ENCODE measurements at places on chromosomes 6 and 20. TPM values are rescaled to one million over a fixed set of nuclear protein-coding genes. Genes with fewer than 3 reads are reported as not detected.

- H3K4me3 ChIP-seq = no peak overlapping the region
- H3K36me3 ChIP-seq = peaks cover 8% of the 10 kb centered on the region
- DNase-seq = no peak
- H3K4me1 ChIP-seq = peaks cover 74% of the 10 kb centered on the region
Observed at GRCh38 chr6:11208267-11208666, 24.2 kb downstream of the NEDD9 start.

DNA sequence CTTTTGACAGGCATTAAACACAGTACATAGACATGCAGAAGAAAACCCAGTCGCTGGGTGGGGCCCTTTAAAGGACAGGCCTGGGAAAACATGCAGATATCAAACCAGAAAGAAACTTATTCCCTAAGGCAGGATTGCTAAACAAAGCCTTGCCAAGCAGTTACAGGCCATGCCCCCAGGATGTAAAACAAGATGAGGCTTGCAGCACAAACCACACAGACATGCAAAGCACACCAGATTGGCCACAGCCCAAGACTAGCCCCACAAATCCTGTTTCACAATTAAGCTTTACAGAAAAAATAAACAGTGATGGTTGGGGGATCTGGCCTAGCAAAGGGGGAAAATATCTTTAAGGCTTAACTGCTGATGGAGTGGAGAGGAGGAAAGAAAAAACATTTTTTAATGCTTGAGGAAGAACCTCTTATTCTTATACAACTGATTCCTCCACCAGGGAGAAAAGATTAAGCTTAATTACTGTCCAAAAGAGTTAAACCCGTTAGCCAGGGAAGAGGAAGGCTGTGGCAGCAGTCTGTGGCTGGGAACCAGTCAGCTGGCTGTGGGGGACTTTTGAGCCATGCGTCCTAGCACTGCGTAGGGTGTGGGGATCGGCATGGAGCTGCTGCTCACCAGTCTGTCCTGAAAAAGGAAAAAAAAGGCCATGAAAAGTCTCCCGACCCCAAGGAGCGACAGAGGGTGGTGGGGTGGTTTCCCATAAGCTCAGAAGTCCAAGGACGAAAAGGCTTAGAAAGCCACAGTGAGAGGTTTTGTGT lies 28.4 kb downstream of the COL19A1 start:
- DNase-seq = no peak
- no peak overlapping the region for H3K27ac ChIP-seq
- no peaks in the 10 kb centered on the region for H3K36me3 ChIP-seq
- no peaks in the 10 kb centered on the region for H3K4me1 ChIP-seq

The SCRT2 gene
- total RNA-seq = not detected

The DEFB124 gene
- not detected for total RNA-seq

DNA sequence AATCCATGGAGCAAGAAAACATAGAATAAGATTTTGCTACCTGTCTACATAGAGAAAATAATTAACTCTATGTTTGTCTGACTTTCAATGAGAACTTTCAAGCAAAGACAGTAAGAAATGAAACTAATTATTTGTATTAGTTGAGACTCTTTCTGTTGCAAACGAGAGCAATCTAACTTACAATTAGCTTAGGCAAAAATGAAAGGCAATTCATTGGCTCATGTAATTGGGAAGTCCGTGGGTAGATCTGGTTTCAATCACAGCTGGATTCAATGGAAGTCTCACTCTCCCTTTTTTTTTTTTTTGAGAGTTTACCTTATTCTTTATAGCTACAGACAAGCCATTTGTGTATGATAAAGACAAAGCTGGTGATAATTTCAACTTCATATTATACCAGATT lies 68.2 kb upstream of the STXBP5 start:
- no peaks in the 10 kb centered on the region for H3K4me1 ChIP-seq
- no peak overlapping the region for H3K4me3 ChIP-seq
- DNase-seq = no peak
- no peaks in the 10 kb centered on the region for H3K27me3 ChIP-seq
- no peaks in the 10 kb centered on the region for H3K36me3 ChIP-seq

The SMIM8 gene
- 8.3 TPM for total RNA-seq

DNA sequence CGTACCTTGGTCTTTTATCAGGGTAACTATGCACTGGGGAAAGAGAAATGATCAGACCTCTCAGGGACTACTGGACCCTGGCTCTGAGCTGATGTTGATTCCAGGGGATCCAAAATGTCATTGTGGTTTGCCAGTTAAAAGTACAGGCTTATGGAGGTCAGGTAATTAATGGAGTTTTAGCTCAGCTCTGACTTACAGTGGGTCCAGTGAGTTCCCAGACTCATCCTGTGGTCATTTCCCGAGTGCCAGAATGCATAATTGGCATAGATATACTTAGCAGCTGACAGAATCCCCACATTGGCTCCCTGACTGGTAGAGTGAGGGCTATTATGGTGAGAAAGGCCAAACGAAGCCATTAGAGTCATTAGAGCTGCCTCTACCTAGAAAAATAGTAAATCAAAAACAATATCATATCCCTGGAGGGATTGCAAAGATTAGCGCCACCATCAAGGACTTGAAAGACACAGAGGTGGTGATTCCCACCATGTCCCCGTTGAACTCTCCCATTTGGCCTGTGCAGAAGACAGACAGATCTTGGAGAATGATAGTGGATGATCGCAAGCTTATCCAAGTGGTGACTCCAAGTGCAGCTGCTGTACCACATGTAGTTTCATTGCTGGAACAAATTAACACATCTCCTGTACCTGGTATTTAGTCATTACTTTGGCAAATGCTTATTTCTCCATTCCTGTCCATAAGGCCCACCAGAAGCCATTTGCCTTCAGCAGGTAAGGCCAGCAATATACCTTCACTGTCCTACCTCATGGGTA lies 152.4 kb downstream of the THBS2 start:
- no peak overlapping the region for H3K27ac ChIP-seq
- no peaks in the 10 kb centered on the region for H3K4me1 ChIP-seq
- DNase-seq = no peak
- H3K36me3 ChIP-seq = no peaks in the 10 kb centered on the region
- no peaks in the 10 kb centered on the region for H3K27me3 ChIP-seq
- H3K4me3 ChIP-seq = no peak overlapping the region

- no peak overlapping the region for H3K27ac ChIP-seq
- DNase-seq = no peak
- peaks cover 32% of the 10 kb centered on the region for H3K36me3 ChIP-seq
- peaks cover 52% of the 10 kb centered on the region for H3K27me3 ChIP-seq
- no peak overlapping the region for H3K4me3 ChIP-seq
Observed at GRCh38 chr6:44298055-44298803, 14.9 kb downstream of the AARS2 start.

DNA sequence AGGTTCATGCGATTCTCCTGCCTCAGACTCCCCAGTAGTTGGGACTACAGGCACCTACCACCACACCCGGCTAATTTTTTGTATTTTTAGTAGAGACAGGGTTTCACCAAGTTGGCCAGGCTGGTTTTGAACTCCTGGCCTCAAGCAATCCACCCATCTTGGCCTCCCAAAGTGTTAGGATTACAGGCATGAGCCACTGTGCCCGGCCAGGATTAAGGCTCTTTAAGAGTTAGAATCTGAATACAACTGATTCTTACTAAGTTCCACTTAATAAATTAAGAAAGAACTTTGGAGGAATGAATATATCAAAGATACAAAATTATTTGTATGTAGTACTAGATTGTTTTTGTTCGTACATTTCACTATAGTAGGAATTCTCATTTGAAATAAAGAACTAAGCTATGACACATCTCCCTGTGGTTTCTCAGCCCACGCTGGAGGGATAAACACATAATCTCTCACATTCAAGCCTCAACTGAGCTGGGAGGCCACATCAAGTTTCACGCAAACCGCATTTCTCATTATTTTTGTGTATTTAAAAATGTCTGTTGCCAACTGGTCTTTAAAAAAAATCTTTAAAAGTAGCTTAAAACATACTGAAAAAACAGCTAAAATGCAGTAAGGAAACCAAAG lies 34.2 kb downstream of the DTNBP1 start:
- no peak for DNase-seq
- peaks cover 9% of the 10 kb centered on the region for H3K4me1 ChIP-seq
- H3K27ac ChIP-seq = no peak overlapping the region
- H3K4me3 ChIP-seq = no peak overlapping the region
- no peaks in the 10 kb centered on the region for H3K36me3 ChIP-seq
- no peaks in the 10 kb centered on the region for H3K27me3 ChIP-seq

The CNBD2 gene
- total RNA-seq = 8.3 TPM

The TNF gene
- 3.5 TPM for total RNA-seq

DNA sequence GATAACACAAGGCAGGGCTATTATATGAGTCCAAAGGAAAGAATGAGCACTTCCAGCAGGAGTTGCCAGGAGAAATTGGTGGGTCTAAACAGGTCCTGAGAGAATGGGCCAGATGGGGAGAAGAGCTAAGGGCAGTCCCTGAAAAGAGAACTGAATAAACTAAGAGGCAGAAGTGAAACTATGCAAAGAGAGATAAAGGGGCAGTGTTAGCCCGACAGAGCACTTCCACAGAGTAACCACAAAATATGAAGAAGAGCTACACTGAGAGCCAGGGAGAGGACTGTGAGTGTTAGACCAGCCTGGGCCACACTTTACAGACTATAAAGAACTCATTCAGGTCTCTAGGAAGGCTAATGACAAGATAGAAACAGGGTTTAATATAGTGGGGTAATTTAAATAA lies 43.8 kb downstream of the RALGAPA2 start:
- H3K27me3 ChIP-seq = no peaks in the 10 kb centered on the region
- H3K27ac ChIP-seq = no peak overlapping the region
- no peak overlapping the region for H3K4me3 ChIP-seq
- H3K36me3 ChIP-seq = no peaks in the 10 kb centered on the region
- peaks cover 9% of the 10 kb centered on the region for H3K4me1 ChIP-seq

The VSX1 gene
- total RNA-seq = 0.09 TPM

DNA sequence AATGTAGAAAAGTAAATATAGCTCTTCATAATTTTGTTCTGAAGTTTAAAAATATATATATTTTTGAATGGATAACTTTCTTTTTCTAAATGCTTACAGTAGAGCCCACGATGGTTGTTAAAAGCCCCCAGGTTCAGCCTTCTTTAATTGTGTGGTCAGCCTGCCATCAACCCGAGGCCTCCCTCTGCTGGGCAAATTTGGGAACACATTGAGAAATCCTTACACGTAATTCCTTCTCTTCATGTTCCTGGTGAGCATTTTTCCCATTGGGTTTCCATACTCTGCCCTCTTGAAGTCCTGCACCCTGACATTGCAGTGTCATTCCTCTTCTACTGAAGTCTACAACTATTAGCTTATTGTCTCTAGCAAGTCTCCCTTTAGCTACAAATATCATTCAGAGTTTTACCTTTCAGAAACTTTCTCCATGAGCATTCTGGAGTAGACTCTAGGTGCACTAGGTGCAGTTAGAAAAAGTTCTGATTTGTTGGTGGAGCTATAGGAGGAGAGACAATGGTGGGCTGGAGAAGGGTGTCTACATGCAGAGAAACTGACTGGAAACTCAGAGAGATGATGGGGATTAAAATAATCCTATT lies 40.6 kb downstream of the TRIM38 start:
- no peak overlapping the region for H3K27ac ChIP-seq
- no peaks in the 10 kb centered on the region for H3K27me3 ChIP-seq
- no peaks in the 10 kb centered on the region for H3K4me1 ChIP-seq
- no peak for DNase-seq
- H3K36me3 ChIP-seq = peaks cover 7% of the 10 kb centered on the region
- H3K4me3 ChIP-seq = no peak overlapping the region

The POPDC3 gene
- 0.33 TPM for total RNA-seq

The MUC22 gene
- total RNA-seq = 0.05 TPM

The GRM1 gene
- under 0.01 TPM for total RNA-seq

DNA sequence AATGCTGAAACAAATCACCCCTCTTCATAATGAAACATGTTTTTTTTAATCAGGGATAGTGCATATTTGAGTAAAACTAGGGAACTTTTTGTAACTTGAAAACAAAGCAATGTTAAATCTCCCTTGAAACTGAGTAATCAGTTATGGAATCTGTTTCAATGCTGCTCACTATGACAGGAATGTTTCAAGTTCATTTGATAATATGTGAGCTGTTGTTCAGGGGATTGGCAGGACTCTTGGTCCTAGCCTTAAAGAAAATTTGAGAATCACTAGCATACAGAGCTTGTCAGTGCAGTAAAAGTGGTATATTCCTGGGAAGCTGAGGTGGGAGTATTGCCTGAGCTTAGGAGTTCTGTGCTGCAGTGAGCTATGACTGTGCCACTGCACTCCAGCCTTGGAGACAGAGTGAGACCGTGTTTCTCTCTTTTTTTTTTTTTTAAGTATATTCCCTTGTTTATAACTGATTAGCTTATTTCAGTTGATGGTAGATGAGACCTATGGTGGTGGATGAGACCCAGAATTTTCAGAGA lies 21.6 kb upstream of the CALHM6 start:
- peaks cover 2% of the 10 kb centered on the region for H3K4me1 ChIP-seq
- H3K27me3 ChIP-seq = no peaks in the 10 kb centered on the region
- DNase-seq = no peak
- H3K27ac ChIP-seq = no peak overlapping the region
- H3K4me3 ChIP-seq = no peak overlapping the region

The GSTA3 gene
- total RNA-seq = not detected

GRCh38 chr6:110656492-110656891 lies 158.8 kb downstream of the CDK19 start:
- H3K27ac ChIP-seq = no peak overlapping the region
- H3K4me3 ChIP-seq = no peak overlapping the region
- H3K27me3 ChIP-seq = no peaks in the 10 kb centered on the region
- DNase-seq = no peak

GRCh38 chr20:22402550-22402949 lies 181.8 kb downstream of the FOXA2 start:
- H3K4me3 ChIP-seq = no peak overlapping the region
- no peak for DNase-seq
- H3K4me1 ChIP-seq = no peaks in the 10 kb centered on the region
- no peak overlapping the region for H3K27ac ChIP-seq
- no peaks in the 10 kb centered on the region for H3K36me3 ChIP-seq

DNA sequence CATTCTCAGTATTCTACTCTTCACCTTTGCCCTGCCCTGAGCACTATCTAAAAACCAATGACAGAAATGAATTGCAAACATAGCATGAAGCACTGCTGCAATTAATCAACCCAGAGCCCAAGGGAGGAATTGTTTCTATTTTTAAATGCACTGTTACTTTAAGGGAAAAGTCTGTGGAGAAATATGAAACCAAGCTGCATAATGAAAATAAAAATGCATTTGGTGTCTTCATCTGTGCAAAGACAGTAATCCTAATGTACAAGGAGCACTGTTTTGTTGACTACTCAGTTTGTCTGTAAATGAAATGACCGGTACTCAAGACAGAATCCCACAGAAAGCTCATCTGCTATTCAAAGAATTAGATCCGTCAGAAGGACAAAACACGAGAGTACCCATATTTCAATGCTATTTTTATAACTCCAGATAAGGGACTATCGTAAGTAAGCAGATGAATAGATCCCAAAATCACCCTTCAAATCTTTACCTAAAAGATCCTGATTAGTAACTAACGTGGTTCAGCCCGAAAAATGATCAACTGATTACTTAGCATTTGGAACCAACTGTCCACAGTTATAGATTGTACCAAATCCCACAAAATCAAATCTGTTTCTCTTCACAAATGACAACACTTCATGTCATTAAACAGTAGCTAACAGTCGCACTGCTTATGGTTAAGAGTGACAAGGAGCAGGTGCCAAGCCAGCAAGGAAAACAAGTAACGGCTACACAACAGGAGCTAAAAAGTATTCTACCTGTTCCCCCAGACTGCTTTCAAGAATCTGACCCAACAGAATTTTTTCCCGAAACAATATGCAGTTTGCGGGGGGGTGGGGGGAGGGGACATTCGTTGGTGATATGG lies 2.4 kb downstream of the KIF13A start:
- peaks cover 28% of the 10 kb centered on the region for H3K27me3 ChIP-seq
- H3K36me3 ChIP-seq = no peaks in the 10 kb centered on the region
- no peak for DNase-seq
- H3K4me3 ChIP-seq = no peak overlapping the region
- H3K27ac ChIP-seq = no peak overlapping the region

The OXT gene
- 0.42 TPM for total RNA-seq

Data from thymus (tissue), 14 donors.